ENCODE measurements at places on chromosomes 1 and 21. TPM values are rescaled to one million over a fixed set of nuclear protein-coding genes. Genes with fewer than 3 reads are reported as not detected.

DNA sequence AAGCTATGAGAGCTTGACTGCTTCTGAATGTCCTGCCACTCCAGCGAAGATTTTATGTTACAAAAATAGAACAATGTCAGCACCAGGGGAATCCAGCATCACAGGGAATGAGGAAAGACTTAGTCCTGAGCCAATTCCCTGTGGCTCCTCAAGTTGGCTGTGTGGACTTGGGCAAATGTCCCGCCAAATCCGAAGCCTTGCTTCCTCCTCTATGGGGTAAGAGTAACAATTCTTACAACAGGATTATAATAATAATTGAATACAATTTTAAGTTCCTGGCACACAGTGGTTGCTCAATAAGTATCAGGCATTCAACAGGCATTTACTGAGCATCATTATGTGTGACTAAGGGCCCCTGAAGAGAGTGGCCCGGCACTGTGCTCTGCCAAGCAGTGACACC lies 44.4 kb downstream of the STPG1 start:
- DNase-seq = no peak

DNA sequence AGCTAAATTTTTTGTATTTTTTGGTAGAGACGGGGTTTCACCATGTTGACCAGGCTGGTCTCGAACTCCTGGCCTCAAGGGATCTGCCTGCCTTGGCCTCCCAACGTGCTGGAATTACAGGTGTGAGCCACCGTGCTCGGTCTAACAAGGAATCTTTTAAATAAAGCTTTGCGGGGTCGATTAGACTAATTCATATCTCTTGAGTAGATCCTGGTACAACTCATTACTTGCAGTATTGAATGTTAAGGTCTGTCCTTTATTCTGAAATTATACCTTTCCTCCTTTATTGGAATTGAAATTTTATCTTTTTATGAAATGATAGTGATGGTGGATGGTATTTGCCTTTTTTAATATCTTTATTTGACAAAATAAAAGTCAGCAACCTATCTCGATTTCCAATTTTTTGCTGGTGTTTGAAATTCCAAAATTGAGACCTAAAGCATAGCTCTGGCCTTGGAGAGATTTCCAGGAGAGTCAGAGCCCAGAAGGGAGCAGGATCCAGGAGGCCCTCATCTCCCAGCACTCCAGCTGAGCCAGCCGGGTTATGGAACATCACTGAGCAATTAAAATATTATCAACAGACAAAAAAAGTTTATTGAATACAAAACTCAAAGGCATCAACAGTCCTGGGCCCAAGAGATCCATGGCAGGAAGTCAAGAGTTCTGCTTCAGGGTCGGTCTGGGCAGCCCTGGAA lies 4.7 kb downstream of the S100A2 start:
- peak; percentile 21 for DNase-seq

- no peak for DNase-seq
These were observed 98.6 kb upstream of the LPGAT1 start for GRCh38 chr1:211928993-211929637.

DNA sequence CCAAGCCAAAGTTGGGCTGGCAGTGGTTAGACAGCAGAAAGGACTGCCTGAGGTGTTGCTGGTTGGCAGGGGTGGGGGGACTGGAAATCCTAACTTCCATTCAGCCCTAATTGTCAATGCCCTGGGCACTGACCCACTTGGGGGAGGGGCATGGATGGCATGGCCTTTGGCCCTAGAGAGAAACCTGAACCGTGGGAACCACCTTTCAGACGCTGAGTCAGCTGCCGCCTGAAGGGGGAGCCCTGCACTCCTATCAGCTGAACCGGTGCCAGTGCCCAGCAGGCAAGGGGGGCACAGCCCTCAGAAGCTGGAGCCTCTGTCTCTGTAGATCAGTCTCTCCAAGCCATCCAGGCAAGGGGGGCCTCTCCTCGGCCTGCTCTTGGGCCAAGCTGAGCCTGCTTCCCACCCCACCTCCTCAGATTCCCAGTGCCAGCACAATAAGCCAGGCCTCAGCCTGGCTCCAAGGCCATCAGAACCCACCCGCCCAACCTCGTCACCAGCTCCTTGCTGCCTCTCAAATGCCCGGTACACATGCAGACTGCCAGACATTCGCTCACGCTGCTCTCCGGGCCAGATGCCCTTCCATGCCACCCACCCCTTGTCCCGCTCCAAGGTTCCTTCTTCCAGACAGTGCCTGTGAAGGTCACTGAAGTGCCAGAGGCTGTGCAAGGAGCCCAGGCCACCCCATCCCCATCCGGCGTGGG lies 11.6 kb downstream of the TINAGL1 start:
- DNase-seq = peak; percentile 87

DNA sequence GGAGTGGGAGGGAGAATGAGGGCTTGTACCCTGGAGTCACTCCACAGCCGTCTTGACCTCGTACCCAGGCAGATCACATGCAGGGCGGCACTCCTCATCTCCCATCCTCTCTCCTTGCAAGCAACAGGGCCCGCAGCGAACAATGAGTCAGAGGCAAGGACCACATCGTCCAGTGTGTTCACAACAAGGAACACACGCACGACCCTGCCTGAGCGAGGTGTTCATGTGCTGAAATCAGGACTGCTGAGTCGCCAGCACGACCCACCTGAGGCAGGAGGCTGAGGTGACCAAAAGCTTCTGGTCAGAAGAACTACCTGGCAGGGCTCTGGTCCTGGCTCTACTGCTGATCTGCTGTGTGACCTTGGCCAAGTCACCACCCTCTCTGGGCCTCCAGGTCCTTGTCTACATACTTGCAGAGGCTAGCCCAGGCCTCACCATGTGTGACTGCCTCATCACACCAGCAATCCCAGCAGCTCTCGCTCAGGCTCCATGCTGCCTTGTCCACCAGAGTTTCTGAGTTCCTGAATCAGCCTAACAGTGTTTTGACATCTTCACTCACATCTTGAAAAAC lies 78.0 kb downstream of the SSBP3 start:
- DNase-seq = no peak

- no peak for DNase-seq
These were observed 174.9 kb downstream of the PIGK start for GRCh38 chr1:77044133-77044849.

DNA sequence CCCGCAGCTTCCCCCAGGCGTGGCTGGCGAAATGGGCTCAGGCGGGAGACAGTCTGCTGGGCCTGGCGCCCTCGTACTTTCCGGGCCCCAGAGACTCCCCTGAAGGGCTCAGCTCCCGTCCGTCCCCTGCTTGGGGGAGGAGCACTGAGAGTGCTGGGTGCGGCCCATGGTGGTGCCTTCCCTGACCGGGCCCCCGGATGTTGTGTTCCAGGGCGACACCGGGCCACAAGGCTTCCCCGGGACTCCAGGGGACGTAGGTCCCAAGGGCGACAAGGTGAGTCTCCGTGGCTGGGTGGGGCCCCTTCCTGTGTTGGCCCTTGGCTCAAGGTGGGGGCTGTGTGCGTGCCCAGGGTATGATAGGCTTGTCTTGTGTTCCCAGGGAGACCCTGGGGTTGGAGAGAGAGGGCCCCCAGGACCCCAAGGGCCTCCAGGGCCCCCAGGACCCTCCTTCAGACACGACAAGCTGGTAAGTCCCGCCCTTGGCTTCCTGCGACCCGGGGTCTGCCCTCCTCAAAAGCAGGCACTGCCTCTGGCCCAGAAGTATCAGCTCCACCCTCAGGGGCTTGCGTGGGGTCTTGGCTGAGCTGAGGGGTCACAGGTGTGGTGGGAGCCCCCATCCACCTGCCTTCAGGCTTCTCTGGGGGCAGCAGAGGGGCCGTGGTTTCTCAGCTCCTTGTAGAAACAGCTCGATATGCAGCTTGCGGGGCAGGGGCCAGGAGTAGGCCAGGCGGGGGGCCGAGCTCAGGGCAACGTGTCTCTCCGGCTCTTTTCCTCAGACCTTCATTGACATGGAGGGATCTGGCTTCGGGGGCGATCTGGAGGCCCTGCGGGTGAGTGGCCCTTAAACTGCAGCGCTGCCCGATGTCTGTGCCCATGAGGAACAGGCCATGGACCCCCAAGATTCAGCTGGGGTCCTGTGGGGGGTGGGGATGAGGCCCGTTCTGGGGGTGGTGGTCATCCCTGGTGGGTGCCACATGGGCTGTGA lies 62.3 kb downstream of the SLC19A1 start:
- DNase-seq = no peak

DNA sequence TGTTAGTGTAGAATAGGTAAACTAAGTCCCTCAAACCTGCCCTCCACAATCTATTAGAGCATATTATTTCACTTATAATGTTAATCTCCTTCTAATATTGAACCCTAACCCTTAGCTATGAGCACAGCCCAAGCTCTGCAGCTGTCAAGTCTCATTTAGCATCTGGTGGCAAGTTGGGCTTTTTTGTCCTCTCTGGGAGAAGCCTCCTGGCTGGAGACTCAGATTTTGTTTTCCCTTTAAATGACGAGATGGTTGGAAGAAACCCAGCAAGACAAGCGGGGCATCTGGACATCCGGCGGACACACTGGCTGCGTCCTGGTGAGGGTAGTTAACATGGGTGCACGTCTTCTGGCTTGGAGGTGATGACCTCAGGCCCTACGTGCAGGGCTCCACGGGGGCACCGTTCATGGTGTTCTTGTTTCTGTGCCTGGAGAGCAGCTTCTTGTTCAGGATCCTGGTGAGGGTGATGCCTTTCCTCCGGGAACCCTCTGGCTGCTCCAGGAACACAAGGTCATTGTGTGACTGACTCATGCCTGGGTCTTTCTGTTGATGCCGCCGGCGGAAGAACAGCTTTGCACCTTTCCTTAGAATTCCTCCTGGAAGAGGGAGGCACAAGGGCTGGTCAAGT lies 9.7 kb upstream of the PRDM15 start:
- DNase-seq = no peak

GRCh38 chr1:5444396-5444795 lies 547.8 kb downstream of the NPHP4 start:
- DNase-seq = no peak

DNA sequence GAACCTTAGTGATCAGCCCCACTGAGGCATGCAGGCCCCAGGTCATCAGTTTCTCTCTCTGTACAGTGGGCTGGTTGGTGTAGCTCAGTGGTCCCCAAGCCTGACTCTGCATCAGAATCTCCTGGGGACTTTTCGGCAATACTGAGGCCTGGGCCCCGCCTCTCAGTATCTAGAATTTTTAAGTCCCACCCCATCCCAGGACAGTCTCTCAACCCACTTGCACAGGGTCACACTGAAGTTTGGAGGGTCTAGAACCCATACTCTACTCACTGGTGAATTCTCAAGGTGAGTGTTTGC lies 216.4 kb downstream of the MATN1 start:
- no peak for DNase-seq

DNA sequence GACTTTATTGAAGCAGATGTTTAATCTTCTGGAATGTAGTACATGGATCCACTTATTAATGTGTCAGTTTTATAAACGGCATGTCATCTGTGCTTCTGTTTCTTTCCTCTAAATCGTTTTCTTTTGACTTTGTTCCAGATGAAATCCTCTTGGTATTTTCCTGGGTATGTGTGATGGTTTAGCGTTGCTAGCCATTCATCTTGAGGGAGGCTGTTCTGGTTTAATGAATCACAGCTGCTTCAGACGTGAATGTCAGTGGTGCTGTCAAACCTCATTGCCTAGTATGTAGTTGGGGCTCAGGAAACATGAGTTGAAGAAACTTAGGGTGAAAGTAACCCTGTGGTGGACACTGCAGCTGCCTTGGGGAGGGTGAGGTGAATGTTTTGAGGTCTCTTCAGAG lies 33.2 kb downstream of the KCNK1 start:
- DNase-seq = no peak

- no peak for DNase-seq
These were observed 205.6 kb upstream of the GJB5 start for GRCh38 chr1:34549199-34549598.

GRCh38 chr1:182786223-182786994 lies 3.2 kb upstream of the NPL start:
- peak; percentile 87 for DNase-seq

- DNase-seq = no peak
These were observed 1.6 kb downstream of the ECHDC2 start for GRCh38 chr1:52919723-52920483.

GRCh38 chr1:224252479-224252878 lies 69.4 kb downstream of the DEGS1 start:
- DNase-seq = no peak

- no peak for DNase-seq
These were observed 312.5 kb upstream of the PTBP2 start for GRCh38 chr1:96409087-96409486.

GRCh38 chr1:67766141-67766978 lies 66.9 kb downstream of the GNG12 start:
- DNase-seq = peak; percentile 83

DNA sequence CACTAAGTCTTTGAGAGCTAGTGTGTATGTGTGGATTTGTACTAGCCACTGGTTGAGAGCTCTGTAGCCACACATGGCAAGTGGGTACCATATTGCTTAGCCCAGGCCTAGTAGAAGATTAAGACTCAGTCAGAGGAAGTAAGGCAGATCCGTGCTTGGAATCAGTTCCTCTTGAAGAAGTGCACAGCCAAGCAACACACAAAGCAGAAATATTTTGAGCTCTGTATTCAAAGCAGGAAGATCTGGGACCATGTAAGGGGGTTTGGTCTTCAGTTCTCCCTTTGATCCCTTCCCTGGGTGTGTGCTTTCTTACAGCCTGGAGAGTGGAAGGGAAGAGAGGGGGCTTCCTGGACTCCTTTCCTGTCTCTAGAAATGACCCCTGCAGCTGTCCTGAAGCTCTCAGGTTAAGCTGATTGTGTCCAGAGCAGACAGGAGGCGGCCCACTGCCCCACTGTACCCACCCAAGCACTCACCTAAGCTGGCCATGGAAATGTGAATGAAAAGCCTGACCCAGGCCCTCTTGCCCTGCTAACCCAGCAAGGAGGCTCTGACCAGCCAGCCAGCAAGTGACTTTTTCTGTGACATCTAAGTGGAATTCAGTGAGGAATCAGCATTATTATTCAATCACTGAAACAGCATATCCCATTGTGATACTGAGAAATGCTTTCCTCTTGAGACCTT lies 3.6 kb downstream of the ETS2 start:
- no peak for DNase-seq

DNA sequence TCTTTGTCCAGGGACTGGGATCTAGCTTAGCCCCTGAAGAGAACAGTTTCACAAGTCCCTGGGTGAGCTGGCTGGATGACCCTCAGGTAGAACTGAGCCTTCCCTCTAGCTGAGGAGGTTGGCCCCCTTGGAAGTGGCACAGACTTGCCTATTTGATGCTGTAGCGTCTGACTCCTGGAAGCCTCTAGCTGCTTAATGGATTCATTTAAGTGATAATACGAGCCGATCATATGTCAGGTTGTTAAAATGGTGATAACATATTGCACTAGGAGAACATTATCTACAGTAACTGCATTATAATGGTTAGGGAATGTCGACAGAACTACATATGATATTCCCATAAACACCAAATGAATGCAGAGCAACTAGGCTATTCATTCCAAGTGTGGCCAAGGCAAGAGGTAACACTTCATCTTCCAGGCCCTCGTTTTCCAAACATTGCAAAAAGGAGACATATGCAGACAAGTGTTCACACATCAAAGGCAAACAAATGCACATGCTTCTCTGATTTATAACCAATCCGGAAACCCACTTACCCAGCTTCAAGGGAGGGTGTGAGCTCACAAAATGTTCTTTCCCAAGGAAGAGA lies 340.1 kb upstream of the PLXNA2 start:
- DNase-seq = no peak

VHLL gene
- polyA plus RNA-seq = not detected

ZNF648 gene
- not detected for polyA plus RNA-seq

LEMD1 gene
- polyA plus RNA-seq = not detected

ALG14 gene
- 0.50 TPM for polyA plus RNA-seq

MYOCOS gene
- polyA plus RNA-seq = not detected

ZNF593OS gene
- not detected for polyA plus RNA-seq

EYA3 gene
- polyA plus RNA-seq = 3.4 TPM

OR2L8 gene
- polyA plus RNA-seq = not detected

STIL gene
- polyA plus RNA-seq = 0.50 TPM

PODN gene
- 14.3 TPM for polyA plus RNA-seq

A3GALT2 gene
- polyA plus RNA-seq = not detected

Data from aorta (tissue), 5 donors.